ENCODE measurements at places on chromosomes 4 and X.

DNA sequence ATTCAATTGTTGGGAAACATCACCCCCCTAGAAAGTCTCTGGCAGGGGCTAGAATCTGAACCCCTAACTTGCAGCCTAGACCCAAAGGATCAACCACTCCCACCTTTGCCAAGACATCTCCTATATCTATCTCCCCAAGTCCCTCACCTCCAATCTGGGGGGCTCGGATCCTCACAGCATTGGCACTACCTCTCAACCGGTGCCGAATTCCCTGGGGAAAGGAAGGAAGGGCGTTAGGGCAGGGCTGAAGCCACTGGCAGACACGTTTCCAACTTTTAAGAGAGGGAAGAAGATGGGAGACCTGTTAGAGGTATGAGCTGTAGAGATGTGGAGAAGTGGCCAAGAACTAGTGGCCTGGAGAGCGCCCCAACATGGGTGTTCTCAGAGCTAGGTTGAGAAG is 2.7 kb downstream of the TIMM17B start:
- no peak overlapping the region for H3K4me3 ChIP-seq
- H3K27ac ChIP-seq: no peak overlapping the region
- H3K36me3 ChIP-seq: no peaks in the 10 kb centered on the region
- peaks cover 4% of the 10 kb centered on the region for H3K27me3 ChIP-seq
- DNase-seq: no peak

GRCh38 chr4:158523990-158524535 is 2.4 kb downstream of the RXFP1 start:
- peaks cover 6% of the 10 kb centered on the region for H3K4me1 ChIP-seq
- H3K27ac ChIP-seq: no peak overlapping the region
- no peaks in the 10 kb centered on the region for H3K27me3 ChIP-seq

DNA sequence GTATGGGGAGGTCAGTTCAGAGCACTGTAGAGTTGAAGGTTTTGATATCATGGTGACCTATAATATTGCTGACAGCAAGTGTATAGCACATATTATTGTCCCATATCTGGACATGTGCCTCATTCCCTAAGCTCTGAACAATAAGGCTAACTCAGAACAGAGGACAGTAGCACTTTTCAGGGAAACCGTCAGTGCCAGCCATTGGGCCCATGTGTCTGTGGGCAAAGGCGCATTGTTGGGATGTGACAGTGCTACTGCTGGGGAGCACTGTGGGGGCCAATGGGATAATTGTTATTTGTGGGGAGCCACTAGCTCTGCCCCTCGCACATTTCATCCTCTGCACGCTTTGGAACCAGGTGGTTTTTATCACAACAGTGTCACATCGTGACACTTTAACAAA is 136.2 kb downstream of the ELOVL6 start:
- H3K4me3 ChIP-seq: no peak overlapping the region
- H3K36me3 ChIP-seq: peaks cover 2% of the 10 kb centered on the region
- no peaks in the 10 kb centered on the region for H3K27me3 ChIP-seq
- no peaks in the 10 kb centered on the region for H3K4me1 ChIP-seq
- H3K27ac ChIP-seq: no peak overlapping the region

DNA sequence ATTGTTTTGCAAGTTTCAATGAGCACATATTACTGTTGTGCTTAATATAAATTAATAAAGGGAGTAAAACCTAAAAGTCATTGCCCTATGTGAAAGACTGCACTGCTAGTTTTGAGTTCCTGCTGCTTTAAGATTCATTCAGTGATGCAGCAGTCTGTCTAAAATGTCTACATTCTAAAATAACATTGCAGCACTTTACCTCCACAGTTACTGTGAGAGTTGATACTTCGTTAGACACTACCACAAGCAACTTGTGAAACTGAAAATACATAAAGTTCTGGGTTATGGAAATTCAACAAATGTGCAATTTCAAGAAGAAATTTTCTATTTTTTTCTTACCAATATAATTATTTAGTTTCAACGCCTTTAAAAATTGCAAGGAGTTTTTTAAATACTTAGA is 1175.2 kb upstream of the DIAPH2 start:
- no peak overlapping the region for H3K4me3 ChIP-seq
- H3K27me3 ChIP-seq: no peaks in the 10 kb centered on the region
- no peak for DNase-seq
- H3K36me3 ChIP-seq: no peaks in the 10 kb centered on the region
- peaks cover 1% of the 10 kb centered on the region for H3K4me1 ChIP-seq

DNA sequence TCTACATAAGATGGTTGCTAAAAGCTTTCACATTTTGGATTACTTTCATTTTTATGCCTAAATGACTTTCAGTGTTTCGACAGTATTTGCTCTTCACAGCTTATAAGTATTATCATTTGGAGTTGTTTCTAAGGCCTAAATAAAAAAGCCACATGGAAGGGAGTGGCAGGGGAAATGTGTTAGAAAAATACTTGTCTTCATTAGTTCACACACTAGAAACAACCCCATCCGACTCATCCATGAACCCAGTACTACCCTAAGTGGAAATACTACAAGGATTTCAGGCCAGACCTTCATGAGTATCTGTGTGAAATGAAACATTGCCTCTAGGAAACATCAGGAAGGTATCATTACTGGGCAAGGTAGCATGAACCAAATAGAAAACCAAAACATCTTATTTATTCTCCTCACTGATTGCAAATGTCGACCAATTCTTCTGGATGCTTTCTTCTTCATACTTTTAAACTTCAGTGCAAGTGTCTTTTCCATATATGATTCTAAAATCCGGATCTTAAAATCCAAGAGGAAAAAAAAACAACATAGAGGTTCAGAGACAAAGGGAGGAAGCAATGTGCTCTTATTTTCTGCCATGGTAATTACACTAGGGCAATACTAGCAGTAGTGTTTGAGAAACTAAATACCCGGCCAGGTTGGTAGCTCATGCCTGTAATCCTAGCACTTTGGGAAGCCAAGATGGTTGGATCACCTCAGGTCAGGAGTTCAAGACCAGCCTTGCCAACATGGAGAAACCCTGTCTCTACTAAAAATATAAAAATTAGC is 349.4 kb downstream of the ARHGAP24 start:
- H3K36me3 ChIP-seq: no peaks in the 10 kb centered on the region
- peak overlapping the region; percentile 24 for H3K27ac ChIP-seq
- peaks cover 32% of the 10 kb centered on the region for H3K4me1 ChIP-seq
- no peaks in the 10 kb centered on the region for H3K27me3 ChIP-seq
- DNase-seq: no peak

DNA sequence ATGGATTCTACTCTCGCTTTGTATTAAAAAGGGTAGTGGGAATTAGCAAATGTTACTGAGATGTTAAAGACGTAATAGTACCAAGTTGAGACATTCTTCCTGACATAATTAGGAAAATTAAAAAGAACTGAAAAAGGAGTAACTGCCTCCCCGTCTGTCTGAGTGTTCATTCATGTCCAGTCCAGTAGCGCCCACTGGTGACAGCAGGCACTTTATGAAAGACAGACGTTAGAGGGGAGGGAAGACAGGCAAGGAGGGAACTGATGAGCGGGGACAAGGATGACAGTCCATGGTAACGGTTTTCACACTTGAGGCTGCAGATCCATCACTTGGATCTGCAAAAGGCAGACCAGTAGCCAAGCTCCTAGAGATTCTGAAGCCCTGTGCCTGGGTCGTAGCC is 326.7 kb downstream of the STK32B start:
- H3K4me1 ChIP-seq: no peaks in the 10 kb centered on the region
- DNase-seq: no peak
- no peak overlapping the region for H3K4me3 ChIP-seq
- no peaks in the 10 kb centered on the region for H3K36me3 ChIP-seq
- no peak overlapping the region for H3K27ac ChIP-seq
- peaks cover 26% of the 10 kb centered on the region for H3K27me3 ChIP-seq

DNA sequence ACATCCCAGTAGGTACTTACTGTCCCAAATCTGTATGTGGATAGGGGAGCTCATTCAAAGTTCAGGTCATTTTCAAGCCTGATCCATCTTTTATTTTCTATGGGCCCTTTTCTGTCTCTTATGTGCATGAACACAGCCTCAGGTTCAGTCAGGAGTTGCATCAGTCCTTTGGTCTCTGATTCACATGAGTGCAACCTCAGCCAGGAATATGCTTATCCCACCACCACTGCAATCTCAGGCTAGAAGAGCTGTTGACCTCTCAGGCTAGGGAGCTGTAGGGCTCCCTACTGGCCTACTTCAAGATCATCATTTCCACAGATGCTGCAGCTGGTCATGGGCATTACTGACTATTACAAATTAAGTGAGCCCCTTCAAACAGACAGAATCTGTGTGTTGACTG is 27.2 kb downstream of the AASDH start:
- no peaks in the 10 kb centered on the region for H3K27me3 ChIP-seq
- H3K4me3 ChIP-seq: no peak overlapping the region
- peaks cover 46% of the 10 kb centered on the region for H3K36me3 ChIP-seq
- no peaks in the 10 kb centered on the region for H3K4me1 ChIP-seq
- no peak for DNase-seq
- no peak overlapping the region for H3K27ac ChIP-seq

DNA sequence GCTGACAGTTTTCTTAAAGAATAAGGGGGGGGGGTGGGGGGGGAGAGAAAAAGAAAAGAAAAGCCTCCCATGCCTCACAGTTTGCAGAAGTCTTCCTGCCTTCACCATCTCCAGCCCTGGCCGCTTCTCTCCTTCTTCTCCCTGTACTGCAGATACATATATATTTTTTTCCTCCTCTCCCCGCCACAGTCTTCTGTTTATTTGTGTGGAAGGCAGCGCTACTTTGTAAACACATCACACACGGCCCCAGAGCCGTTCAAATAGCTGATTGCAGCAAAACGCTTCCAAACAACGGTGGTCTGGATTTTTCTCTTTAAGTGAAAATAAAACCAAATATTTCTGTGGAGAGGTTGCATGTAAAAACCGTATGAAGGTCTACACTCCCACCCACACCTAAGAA is 732 bp downstream of the NLGN4X start:
- DNase-seq: no peak
- H3K4me1 ChIP-seq: peaks cover 23% of the 10 kb centered on the region
- no peaks in the 10 kb centered on the region for H3K36me3 ChIP-seq
- H3K27me3 ChIP-seq: peaks cover 35% of the 10 kb centered on the region

DNA sequence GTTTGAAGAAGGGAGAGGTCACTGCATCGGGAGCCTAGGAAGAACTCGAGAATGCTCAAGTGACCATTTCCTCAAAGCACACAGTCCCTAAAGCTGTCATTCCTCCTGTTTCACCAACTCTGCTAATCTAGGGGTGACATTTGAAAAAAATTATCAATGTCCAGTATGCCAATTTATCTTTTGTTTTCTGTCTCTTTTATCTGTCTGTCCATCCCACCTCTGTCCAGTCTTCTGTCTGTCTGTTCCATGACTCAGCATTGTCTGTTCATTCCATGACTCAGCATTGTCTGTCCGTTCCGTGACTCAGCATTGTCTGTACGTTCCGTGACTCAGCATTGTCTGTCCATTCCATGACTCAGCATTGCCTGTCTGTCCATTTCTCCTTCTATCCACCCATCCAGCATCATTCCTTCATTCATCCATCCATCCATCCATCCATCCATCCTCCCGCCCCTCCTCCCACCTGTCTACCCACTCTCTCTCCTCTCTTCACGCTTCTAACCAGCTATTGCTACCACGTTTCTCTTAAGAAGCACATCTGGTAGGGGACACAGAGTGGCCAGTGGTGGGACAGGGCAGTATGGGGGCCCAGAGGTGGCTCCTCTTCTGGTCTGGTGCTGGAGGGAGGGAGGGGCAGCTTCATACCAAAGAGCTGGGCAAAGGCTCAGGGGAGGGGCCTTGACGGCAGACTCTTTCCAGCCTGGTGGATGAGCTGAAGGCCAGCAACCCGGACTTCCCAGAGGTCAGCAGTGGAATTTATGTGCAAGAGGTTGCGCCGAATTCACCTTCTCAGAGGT is 34.1 kb downstream of the HTRA3 start:
- H3K4me1 ChIP-seq: no peaks in the 10 kb centered on the region
- no peaks in the 10 kb centered on the region for H3K36me3 ChIP-seq
- no peak for DNase-seq
- H3K4me3 ChIP-seq: no peak overlapping the region
- peak overlapping the region; percentile 79 for H3K27ac ChIP-seq
- peaks cover 8% of the 10 kb centered on the region for H3K27me3 ChIP-seq

DNA sequence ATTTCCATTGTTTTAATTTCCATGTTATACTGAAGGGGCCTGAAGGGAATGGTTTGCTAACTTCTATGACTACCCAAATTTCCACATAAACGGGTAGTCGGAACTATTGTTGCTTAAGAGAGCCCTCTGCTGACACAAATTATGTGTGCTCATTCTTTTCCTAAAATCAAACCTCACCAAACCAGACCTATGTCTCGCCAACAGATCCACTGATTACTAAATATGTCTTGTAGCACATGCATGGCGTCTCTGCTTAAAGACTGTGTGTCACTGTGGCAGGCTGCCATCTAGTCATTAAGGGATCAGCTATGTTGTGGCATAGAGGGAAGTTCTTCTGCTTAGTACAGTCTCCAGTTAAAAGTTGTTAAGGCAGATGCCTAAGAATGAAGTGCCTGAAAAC is 25.1 kb downstream of the PIR start:
- H3K27ac ChIP-seq: no peak overlapping the region
- H3K4me1 ChIP-seq: no peaks in the 10 kb centered on the region
- H3K27me3 ChIP-seq: no peaks in the 10 kb centered on the region
- DNase-seq: no peak
- H3K4me3 ChIP-seq: no peak overlapping the region
- H3K36me3 ChIP-seq: no peaks in the 10 kb centered on the region

DNA sequence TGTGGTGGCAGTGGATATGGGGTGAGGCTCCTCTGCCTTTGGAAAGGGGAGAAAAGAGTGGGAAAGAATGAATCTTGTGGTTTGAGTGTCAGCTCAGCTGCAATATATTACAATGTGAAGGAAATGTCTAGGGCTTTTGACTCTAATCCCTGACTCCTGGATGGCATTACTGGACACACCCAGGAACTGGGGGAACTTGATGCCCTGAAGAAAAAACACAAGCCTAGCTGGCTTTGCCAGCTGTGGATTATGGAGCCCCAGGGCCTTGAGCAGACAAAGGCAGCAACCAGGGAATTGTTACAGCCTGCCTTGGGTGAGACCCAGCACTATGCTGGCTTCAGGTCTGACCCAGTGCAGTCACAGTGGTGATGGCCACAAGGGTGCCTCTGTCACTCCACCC is 57.1 kb upstream of the CYSLTR1 start:
- H3K36me3 ChIP-seq: peaks cover 4% of the 10 kb centered on the region
- no peak for DNase-seq
- no peak overlapping the region for H3K27ac ChIP-seq

- no peaks in the 10 kb centered on the region for H3K36me3 ChIP-seq
- H3K27ac ChIP-seq: no peak overlapping the region
- H3K27me3 ChIP-seq: no peaks in the 10 kb centered on the region
These were observed 252.6 kb upstream of the ETNPPL start for GRCh38 chr4:109015413-109015810.

GRCh38 chrX:97322401-97322800 is 438.7 kb downstream of the RPA4 start:
- H3K4me3 ChIP-seq: no peak overlapping the region
- DNase-seq: no peak
- no peak overlapping the region for H3K27ac ChIP-seq
- peaks cover 2% of the 10 kb centered on the region for H3K36me3 ChIP-seq

DNA sequence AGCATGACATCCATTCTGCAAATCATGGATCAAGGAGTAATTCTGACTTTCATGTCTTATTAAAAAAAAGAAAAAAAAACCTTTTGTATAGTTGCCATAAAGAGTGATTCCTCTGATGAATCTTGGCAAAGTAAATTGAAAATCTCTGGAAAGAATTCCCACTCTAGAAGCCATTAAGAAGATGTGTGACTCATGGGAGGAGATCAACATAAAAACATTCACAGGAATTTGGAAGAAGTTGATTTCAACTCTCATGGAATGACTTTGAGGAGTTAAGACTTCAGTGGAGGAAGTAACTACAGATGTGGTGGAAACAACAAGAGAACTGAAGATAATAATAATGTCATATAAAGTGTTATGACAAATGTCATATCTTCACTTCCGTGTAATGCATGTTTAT is 204.2 kb downstream of the PABPC4L start:
- no peak for DNase-seq
- H3K4me3 ChIP-seq: no peak overlapping the region
- peaks cover 2% of the 10 kb centered on the region for H3K36me3 ChIP-seq
- no peaks in the 10 kb centered on the region for H3K27me3 ChIP-seq

Measured in progenitor cell of endocrine pancreas (in vitro differentiated cells).